Lower leg skin (tissue), 4 donors: ENCODE measurements at places on chromosomes 5 and 9. TPM values are rescaled to one million over a fixed set of nuclear protein-coding genes. Genes with fewer than 3 reads are reported as not detected.

- no peak for DNase-seq
These were observed 27.3 kb downstream of the CNTFR start for GRCh38 chr9:34562135-34562745.

- no peak for DNase-seq
These were observed 13.9 kb downstream of the IPPK start for GRCh38 chr9:92655896-92656536.

GRCh38 chr9:116635908-116636307, 51.2 kb upstream of the TRIM32 start:
- no peak for DNase-seq

DNA sequence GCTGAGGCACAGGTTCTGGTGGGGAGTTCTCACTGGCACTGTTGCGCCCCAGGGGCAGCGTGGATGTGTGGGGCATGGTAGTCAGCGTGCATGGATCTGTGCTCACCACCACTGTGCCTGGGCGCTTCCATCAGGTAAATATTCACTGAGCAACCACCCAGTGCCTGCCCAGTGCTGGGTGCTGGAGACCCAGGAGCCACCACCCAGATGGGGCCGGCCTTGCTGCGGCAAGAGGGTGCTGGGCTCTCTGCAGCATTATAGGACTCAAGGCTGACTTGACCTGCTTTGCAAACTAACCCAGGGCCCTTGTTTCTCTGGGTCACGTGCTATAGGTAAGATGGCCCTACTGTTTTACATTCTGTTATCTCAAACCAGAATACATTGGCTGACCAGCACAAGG, 60.5 kb downstream of the DAP start:
- DNase-seq = no peak

DNA sequence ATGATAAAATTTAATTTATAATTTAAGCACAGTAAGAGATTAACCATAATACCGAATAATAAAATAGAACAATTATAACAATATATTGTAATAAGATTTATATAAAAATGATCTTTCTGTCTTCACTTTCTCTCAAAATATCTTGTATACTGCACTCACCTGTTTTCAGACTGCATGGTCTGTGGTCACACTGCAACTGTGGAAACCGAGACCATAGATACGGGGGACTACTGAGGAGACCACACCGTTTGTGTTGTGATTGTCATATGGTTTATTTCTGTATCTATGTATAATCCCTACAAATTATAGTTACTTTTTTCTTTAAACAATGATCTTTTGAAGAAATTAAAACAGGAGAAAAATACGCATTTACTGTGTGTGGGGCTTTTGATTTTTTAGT, 78.8 kb upstream of the TNFAIP8 start:
- no peak for DNase-seq

GRCh38 chr5:107112216-107112615, 558.5 kb downstream of the EFNA5 start:
- no peak for DNase-seq

GRCh38 chr5:160702934-160703333, 149.1 kb downstream of the ATP10B start:
- no peak for DNase-seq

DNA sequence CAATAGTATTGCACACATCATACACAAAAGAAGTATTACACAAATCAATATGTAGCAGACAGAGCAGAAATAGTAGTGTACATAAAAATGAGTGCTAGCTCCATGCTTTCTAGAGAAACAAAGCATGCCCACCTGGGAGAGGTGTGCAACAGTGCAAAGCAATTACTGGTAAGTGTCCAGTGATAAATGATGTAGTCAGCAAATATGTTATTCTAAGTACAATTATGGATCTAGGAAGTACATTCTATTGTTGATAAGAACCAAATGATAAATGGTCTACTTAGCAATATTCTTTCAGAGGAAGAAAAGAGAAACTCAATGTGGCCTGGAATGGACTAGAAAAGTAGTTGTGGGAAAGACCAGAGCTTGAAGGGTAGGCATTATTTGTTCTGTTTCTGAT, 188.6 kb downstream of the HINT1 start:
- no peak for DNase-seq

DNA sequence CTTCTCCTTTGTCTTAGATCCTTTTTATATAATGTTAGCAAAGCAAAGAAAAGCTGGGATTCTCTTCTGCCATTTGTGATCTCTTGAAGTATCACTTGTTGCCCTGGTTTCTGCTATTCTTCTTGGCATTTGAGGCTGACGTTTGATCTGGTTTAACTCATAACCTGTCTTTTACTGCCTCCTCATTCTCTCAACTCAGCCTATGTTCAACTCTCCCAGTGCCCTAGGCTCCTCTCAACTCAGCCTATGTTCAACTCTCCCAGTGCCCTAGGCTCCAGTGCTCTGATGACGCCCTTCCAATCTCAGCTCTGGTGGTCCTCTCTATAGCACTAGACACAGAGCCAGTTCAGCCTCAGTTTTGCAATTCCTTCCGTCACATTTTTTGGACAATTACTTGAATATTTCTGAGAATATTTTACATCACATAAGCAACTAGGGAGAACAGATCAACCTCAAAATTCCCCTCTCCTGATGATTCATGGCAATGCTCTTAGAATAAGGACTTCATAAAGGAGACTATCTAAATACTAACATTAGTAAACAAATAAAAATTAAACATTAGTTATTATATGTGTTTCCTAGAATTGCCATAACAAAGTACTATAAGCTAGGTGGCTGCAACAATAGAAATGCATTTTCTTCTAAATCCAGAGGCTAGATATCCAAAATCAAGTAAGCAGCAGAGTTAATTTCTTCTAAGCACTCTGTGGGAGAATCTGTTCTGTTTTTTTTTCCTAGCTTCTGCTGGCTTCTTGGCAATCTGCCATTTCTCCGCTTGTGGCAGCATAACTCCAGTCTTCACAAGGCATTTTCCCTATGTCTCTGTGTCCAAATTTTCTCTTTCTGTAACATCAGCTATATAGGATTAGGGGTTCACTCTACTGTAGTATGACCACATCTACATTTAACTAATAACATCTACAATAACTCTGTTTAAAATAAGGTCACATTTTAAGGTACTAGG, 662.1 kb upstream of the FTMT start:
- DNase-seq = no peak

- no peak for DNase-seq
These were observed 407.4 kb downstream of the BRINP1 start for GRCh38 chr9:118961857-118962256.

DNA sequence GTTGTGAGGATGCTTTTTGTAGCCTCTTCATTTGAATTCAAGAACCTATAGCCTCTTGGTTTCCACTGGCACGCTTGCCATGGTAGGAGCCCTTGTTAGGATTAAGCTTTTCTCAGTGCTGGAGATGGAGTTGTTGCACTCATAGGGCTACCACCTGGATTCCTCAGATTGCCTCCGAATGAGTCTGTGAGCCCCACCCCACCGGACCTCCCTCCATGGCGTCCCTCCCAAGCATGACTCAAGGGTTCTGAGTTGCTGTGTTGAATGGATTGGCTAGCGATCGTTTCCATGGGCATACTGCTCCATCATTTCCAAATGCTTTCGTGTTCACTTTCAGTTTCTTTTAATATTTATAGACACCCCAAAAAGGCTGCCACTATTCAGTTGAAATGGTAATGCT, 69.9 kb downstream of the DAPK1 start:
- DNase-seq = no peak

DNA sequence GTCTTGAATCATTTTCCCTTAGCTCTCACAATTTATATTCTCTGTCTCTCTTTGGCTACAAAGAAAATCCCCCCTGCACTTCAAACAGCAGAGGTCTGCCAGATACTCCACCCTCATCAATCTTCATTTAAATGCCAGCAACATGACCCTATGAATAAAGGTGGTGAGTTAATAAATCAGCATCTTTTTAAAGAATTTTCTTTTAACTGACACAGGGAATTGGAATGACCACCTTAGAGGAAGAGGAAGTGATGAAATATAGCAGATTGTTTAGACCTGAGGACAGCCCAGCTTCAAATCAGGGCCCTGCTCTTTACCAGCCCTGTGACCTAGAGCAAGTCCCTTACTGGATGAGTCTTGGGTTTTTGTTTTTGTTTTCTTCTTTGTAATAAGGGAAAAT, 223.1 kb upstream of the PAPPA start:
- no peak for DNase-seq

GRCh38 chr9:137253717-137254623, 1.2 kb upstream of the NELFB start:
- no peak for DNase-seq

DNA sequence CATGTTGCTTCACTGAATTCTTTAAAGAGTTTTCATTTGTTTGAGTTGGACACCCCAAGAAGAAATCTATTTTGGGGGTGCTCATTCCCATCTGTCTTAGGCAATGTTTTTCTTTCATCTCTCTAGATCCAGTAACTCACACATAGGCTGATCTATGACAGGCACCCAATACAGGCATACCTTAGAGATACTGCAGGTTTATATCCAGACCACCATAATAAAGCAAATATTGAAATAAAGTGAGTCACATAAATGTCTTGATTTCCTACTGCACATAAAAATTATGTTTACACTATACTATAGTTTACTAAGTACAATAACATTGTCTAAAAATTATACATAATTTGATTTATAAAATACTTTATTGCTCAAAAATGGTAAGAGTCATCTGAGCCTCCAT, 364.5 kb downstream of the MTRR start:
- no peak for DNase-seq

- no peak for DNase-seq
These were observed 515.6 kb upstream of the DMAC1 start for GRCh38 chr9:8315211-8315610.

GRCh38 chr9:4927043-4927471, 58.0 kb upstream of the JAK2 start:
- DNase-seq = no peak

DNA sequence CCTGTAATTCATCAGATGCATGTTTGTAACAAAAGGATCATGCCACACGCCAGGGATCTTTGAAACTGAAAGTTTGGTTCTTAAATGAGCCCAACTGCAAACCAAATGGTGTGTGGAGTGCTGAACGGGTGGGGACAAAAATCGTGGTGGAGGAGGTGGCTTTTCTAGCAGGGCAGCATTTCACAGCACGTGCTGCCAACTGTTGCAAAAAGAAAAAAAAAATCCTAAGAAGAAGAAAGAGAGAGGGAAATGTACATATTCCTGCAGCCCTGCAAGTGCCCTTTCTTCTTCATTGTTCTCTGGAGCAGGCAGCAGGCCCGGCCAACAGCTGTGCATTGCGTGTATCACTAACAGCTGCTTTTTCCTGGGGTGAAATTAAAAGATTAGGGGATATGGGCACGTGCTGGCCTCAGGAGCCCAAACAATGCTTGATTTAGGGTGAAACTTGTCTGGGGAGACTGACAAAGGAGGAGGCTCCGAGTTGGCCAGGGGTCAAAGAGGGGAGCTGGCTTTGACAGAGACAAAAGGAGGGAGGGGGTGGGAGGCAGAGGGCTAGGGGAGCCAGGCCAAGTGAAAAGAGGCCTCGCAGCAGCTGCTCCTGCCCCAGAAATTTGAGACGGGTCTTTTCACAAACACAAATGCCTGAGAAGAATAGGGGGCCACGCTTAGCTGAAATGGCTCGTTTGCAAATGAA, 73.0 kb downstream of the GADD45G start:
- no peak for DNase-seq

DNA sequence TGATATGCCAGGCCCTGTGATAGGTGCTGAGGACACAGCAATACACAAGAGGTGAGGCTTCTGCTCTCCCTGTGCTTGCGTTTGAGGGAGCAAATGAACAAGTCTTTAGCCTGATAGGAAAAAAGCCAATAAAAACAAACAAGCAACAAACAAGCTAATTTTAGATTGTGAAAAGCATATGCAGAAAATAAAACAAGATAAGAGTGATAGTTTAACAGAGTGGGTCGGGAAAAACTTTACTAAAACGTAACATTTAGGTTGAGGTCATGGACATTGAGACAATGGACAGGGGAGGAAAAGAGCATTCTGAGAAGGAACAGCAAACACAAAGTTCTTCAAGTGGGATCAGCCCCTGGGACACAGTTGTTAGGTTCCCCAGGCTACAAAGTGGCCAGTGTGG, 4.3 kb downstream of the SMIM3 start:
- no peak for DNase-seq

DNA sequence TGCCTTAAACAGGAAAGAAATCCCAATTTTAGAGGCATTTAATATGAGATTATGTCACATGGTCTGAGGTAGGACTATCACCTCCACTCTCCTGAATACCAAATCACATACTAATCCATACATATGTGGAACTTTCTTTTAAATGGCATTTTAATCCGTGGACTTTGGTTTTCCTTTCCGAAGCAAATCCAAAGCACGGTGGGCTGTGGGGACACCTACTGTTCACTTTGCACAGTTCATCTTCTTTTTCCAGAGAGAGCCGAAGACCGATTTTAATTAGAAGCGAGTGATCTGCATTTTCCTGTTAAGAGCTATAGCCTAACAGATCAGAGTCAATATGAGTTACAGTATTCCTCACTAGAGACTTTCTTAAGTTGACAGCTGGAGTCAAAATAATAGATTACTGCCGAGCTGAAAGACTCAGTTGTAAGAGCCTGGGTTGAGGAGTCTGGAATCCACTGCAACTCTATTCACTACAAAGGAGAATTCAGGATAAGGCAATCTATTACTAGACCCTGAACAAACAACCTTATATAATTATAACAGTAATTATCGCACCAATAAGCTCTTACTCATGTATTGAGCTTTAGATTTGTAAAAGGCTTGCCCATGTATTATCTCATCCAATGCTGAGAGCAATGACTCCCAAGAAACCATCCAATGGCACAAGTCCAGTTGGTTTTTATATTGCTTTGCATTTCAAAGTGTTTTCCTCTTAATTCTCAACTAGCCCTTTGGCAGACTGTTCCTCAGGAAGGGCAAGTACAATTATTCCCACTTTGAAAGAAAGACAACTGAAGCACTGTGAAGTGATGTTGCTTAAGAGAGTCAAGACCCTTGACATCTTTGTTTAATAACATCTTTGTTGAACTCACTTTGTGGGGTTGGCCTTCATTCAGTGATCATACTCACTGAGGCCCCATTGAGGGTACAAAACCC, 144.7 kb downstream of the TRPM6 start:
- no peak for DNase-seq

- no peak for DNase-seq
These were observed 67.9 kb upstream of the PIK3R1 start for GRCh38 chr5:68147659-68148058.

Gene BHMT2
- total RNA-seq = 1.3 TPM

Gene TICAM2
- 0.39 TPM for total RNA-seq

Gene EPB41L4B
- total RNA-seq = 26.8 TPM

Gene COL27A1
- 16.1 TPM for total RNA-seq

Gene ARHGEF39
- 0.67 TPM for total RNA-seq

Gene PCDHGA8
- total RNA-seq = 1.5 TPM

Gene PFN3
- not detected for total RNA-seq
